Endodermal cell (in vitro differentiated cells): ENCODE measurements at places on chromosomes 3 and 15. TPM values are rescaled to one million over a fixed set of nuclear protein-coding genes. Genes with fewer than 3 reads are reported as not detected.

DNA sequence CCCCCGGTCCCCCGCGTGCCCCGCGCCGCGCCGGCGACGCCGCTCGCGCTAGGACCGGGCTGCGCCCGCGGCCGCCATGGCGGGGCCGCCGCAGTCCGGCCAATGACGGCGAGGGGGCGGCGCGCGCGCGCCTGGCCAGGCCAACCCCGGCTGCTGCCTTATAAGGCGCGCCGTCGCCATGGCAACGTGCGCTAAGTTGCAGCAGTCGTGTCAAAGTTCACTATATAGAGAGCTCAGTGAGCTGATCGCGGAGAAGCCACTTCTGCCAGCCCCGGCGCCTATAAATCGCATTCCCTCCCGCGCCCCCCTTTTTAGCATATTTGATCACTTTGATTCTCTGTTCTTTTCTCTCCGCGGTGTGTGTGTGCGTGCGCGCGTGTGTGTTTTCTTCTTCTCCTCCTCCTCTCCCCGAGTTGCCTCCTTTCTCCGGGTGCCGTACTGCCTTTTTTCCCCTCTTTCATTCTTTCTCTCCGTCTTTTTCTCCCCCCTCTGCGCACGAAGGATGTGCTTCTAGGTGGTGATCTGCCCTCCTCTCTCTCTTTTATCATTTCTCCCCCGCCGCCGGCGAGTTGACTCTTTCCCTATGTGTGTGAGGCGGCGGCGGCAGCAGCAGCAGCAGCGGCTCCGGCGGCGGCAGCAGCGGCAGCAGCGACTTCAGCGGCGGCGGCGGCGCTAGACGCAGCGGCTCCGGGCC is at the start of gene NR2F2:
TSS of gene NR2F2 (plus strand) at position 251 of the 694 bp plus-strand sequence. CDS start 1,406 bp downstream, outside the sequence.
- DNase-seq = peak; percentile 95

GRCh38 chr3:133890037-133890436 is 5.6 kb downstream of the RAB6B start:
- no peak for DNase-seq

NRROS gene
- 3.2 TPM in 2 replicates for total RNA-seq

DNA sequence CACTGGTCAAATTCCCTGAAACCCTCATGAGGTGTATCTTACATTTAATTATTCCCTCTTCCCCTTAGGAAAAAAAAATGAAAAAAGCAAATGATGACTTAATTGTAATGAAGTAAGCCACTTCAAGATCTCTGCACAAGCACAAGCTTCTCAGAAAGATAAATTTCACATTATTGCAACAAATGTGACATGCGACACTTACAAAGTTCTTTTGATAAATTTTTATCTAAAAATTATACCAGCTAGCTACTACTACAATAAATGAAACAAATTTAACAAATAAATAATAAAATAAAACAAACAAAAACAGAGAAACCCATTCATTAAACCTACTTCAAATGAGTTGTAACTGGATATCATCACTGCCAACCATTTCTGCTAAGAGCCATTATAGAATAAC is 10.0 kb upstream of the TM2D3 start:
- DNase-seq = no peak

GRCh38 chr3:30810625-30811024 is 83.8 kb downstream of the GADL1 start:
- no peak for DNase-seq
